ENCODE measurements at places on chromosomes 1 and 21. TPM values are rescaled to one million over a fixed set of nuclear protein-coding genes. Genes with fewer than 3 reads are reported as not detected.

DNA sequence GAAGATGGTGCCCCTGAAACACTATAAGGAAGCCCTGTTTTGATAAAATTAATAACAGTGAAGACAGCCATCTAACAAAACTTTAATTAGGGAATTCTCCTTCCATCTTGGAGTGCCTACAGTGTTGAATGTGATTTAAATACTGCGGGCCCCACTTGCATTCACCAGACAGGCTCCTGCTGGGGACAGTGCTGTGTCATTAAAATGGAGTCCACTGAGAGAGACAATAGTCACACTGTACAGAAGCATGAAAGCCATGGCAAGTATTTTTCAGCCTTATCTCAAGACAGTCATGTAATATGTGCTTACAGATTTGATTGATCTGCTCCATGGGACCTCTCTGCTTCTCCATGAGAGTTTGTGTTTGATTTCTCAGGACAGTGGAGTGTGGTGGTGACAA, 29.7 kb upstream of the ZBTB18 start:
- DNase-seq = no peak

- no peak for DNase-seq
Observed at GRCh38 chr1:46589529-46589928, 14.5 kb downstream of the MKNK1 start.

DNA sequence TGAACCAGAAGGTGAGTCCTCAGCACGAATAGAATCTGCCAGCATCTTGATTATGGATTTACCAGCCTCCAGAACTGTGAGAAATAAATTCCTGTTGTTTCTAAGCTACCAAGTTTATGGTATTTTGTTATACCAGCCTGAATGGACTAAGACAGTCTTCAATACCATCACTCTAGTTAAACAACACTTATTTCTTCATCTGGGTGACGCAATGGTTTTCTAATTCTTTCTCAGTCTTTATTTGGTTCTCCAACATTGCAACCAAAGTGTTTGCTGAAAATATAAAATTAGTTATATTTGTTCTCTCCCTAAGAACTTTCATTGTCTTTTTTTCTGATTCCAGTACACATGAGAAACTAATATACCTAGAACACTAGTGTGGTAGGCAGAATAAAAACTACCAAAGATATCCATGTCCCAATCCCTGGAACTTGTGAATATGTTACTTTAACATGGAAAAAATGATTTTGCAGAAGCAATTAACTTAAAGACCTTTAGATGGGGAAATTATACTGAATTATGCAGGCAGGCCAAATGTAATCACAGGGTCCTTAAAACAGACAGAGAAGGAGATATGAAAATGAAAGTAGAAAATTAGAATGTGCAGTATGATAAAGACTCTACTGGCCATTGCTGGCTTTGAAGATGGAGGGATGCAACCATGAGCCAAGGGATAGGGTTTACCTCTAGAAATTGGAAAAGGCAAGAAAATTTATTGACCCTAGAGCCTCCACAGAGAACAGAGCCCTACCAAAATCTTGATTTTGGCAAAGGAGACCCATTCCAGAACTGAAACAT, 1115.1 kb downstream of the PLA2G4A start:
- DNase-seq = no peak

GRCh38 chr1:45971922-45972531, 160.4 kb downstream of the PIK3R3 start:
- DNase-seq = no peak

DNA sequence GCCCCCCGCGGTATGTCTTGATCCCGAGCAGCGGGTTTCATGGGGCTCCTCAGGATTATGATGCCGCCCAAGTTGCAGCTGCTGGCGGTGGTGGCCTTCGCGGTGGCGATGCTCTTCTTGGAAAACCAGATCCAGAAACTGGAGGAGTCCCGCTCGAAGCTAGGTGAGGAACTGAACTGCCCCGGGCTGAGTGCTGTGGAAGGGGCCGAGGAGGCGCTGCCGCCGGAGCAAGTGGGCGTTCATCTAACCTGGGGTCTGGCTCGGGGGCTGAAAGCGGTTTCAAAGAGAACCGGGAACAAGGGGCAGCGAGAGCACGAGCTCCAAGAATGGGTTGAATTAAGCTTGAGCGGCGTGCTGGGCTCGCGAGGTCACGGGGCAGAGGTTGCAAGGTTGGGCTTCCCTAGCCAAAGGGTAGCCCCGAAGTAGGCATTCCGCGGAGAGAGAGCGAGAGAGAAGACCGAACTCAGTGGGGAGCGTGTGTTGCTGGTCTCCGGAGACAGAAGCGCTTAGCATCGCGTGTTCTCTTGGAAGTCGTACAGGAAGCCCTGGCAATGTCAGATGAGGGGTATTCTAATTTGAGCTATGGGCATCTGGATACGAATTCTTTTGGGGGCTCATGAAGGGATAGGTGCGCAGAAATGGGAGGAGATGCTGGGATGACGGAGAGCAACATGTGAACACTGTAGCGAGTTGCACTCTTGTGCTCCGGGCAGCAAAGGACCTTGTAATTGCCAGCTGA, 732 bp downstream of the HS2ST1 start:
- no peak for DNase-seq

DNA sequence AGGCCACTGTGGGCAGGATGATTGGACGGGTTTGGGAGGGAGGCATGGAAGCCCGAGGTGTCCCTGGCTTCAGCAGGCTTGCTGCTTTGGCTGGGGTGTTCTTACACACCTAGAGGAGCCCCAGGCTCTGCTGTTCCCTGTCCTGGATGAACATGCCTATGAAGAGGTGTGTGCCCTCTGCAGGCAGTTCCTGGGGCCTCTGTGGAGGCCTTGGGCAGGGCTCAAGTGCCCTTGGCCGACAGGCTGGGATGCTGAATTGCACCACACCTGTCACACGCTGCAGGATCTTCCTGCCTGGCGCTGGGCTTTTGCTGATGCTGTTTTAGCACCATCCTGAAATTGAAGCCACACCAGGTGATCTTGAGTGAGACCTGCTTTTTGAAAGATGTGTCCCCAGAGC, 415.0 kb upstream of the VAMP3 start:
- no peak for DNase-seq

GRCh38 chr1:223001653-223002634, 141.1 kb downstream of the TLR5 start:
- DNase-seq = no peak

GRCh38 chr1:96643519-96643918, 78.1 kb upstream of the PTBP2 start:
- DNase-seq = no peak

DNA sequence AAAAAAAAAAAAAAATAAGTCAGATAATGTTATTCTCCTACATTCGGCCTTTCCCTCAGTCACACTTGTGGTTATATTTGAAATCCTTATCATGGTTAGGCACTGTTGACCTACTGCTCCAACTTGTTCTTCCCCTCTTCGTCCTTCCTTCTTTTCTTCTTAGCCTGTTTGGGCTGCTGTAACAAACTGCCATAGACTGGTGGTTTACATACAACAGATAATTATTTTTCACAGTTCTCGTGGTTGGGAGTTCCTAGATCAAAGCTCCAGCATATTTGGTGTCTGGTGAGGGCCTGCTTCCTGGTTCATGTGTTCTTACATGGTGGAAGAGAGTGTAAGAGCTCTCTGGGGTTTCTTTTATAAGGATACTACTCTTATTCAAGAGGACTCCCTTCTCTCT, 73.4 kb downstream of the RABGAP1L start:
- DNase-seq = no peak

- DNase-seq = no peak
Observed at GRCh38 chr1:204703268-204703664, 17.7 kb upstream of the LRRN2 start.

DNA sequence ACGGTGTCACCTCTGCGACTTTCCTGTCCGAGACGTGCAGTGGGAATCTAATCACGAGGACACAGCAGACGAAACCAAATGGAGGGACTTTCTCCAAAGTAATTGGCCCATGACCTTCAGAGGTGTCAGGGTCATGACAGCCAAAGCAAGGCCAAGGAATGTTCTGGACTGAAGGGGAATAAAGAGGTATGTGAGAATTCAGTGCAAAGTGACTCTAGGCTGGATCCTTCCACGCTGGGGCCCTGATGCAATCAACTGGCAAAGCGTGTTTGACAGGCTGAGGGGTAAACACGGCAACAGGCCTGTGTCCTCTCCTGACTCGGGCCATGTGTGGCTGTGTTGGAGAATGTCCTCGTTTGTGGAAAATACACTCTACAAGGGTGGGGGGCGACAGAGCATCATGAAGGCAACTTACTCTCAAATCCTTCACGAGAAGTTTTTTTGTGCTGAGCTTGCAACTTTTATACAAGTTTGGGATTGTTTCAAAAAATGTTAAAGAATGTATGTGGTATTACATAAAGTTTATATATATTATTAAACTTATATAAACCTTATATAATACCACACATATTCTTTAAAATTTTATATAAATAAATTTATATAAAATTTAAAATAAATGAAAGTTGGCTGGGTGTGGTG, 1.7 kb downstream of the CFAP74 start:
- no peak for DNase-seq

DNA sequence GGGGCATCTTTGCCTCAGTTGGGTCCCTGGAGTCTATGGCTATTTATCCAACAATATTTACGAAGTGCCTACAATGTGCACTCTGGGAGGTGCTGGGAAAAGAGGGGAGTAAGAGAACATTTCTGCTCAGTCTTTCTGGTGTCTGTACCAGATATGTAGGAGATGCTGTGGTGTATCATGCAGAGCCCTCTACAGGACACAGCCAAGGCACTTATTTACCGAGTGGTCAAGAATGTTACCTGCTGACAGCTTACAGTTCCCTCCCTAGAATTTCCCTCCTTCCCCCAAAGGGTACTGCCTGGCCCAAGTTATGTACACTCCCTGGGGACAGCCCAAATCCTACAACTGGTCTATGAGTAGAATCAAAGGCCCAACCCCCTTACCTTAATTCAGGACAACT, 177.7 kb downstream of the C1orf94 start:
- DNase-seq = no peak

GRCh38 chr1:74485622-74486021, 26.8 kb downstream of the LRRC53 start:
- no peak for DNase-seq

- no peak for DNase-seq
Observed at GRCh38 chr1:2328676-2329455, 62.5 kb downstream of the MORN1 start.

DNA sequence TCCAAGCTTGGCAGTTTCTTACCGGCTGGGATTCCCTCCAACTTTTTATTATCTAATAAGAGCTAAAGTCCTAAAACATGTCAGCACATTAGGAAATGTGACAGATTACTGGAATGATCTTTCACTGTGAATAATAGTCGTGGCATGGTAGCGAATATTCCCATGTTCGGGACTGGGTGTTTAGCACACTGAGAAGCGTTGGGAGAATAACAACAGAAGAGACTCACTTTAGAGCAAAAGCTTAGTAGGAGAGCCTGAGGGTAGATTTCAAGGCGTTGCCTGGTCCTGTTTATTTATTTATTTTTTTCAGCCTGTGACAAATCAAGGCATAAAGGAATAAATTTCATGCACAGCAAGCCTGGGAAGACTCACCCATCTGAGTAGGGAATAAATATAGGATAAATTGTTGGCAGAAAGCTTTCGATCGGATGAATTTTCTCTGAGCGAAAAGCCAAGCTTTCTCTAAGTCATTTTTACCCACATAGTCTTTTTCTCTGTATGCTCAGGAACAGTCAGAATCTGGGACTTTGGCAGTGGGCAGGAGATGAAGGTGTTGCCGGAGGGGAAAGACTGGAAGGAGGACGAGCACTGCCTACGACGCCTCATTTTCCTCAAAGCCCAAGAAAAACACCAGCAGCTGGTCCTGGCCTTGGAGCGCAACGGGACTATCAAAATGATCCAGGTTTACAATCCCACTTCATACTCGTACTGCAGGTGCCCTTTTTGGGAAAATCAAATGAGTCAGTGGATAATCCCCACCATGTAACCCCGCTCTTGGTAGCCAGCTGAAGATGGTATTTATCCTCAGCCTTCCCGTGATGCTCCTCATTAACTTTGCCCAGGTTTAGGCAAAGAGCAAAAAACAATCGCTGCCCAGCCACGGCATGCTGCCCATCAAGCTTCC, 97.2 kb downstream of the WDR64 start:
- no peak for DNase-seq

DNA sequence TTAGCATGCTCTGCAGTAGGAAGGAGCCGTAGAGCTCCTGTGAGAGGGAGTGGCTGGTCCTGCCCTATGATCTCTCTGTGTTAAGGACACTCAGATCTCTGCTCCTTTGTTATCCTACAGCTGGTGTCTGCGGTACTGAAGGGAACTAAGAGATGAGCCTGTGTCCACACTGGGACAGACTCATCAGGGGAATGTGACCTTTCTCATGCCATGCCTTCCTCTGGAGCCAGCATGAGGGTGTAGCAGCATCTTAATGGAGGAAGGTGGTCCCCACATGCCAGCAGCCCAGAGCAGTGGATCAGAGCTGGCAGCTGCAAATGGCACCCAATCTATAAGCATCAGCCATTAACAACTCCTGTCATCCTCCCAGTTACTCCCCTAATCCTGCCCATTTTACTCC, 24.7 kb upstream of the GUCA2B start:
- DNase-seq = no peak

DNA sequence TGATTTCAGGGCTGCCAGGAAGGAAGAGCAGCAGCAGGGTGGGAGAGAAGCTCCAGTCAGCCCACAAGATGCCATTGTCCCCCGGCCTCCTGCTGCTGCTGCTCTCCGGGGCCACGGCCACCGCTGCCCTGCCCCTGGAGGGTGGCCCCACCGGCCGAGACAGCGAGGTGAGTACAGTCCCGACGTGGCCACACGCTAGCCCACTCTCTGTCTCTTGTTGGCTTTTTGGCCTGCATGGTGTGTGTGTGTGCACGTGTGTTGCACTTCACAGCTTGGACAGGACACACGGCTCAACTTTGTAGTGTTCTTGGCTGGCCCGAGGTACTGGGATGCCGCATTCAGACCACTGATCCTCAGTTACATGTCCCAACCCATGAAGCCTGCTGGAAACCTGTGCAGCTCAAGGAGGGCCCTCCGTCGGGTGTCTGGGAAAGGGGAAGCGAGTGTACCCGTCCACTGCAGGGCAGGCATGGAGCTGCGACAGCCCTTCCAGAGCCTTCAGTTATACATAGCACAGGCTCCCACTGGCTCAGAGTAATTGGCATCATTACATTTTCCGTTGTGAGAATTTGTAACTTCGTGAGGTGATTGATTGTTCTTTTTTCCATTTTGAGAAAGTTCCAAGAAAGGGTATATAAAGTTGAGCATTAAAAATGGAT, 454 bp downstream of the CORT start:
- DNase-seq = no peak

Gene NFIA
- total RNA-seq = 47.3 TPM

Gene PPFIA4
- 6.0 TPM for total RNA-seq

Gene ECM1
- 3.6 TPM for total RNA-seq

Gene CD34
- total RNA-seq = 0.12 TPM

Gene ATAD3C
- total RNA-seq = 1.4 TPM

Gene RYR2
- total RNA-seq = 0.12 TPM

All from chondrocyte (in vitro differentiated cells).